Pericardium fibroblast (primary cell): ENCODE measurements at places on chromosomes 11 and 22. TPM values are rescaled to one million over a fixed set of nuclear protein-coding genes. Genes with fewer than 3 reads are reported as not detected.

The THAP12 gene
- total RNA-seq, result 14.0 and 28.1 TPM in 2 replicates

The MORC2 gene
- 20.3 and 21.2 TPM in 2 replicates for total RNA-seq

The BDNF gene
- 0.34 and 4.1 TPM in 2 replicates for total RNA-seq

The ISX gene
- not detected in 2 replicates for total RNA-seq

The TUBA8 gene
- total RNA-seq, result 0.12 and 0.77 TPM in 2 replicates

The MMP27 gene
- not detected in 2 replicates for total RNA-seq

The SCGB1C1 gene
- total RNA-seq, result not detected in 2 replicates

The SLC22A25 gene
- total RNA-seq, result not detected in 2 replicates

The IFITM10 gene
- 0.51 and 0.82 TPM in 2 replicates for total RNA-seq

The ALDH3B1 gene
- total RNA-seq, result 26.4 and 46.8 TPM in 2 replicates

The HTR3B gene
- total RNA-seq, result not detected in 2 replicates

The PNPLA5 gene
- not detected in 2 replicates for total RNA-seq

The CCND1 gene
- 57.2 and 64.0 TPM in 2 replicates for total RNA-seq

The DDTL gene
- 1.0 and 1.2 TPM in 2 replicates for total RNA-seq

The MIAT gene
- 0.12 and 0.17 TPM in 2 replicates for total RNA-seq
